ENCODE measurements at places on chromosomes 2 and 18. TPM values are rescaled to one million over a fixed set of nuclear protein-coding genes. Genes with fewer than 3 reads are reported as not detected.
A peak's percentile ranks its signal among the peaks of the same experiment; 100 is the strongest.

DNA sequence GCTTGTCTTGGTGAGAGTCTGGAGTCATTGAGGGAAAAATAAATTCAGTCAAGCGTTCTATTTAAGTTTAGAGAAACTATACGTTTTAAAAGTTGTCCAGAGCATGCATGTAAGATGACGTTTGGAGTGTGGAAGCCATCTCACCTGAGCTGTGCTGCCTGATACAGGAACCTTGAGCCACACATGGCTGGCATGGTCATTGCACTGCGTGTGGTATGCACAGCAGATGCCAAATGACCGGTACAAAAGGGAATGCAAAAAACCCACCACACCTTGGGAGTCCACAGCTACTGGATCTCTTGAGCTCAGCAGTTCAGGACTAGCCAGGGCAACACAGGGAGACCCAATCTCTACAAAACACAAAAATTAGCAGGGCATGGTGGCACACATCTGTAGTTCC is 4.3 kb downstream of the MZT2B start:
- peaks cover 15% of the 10 kb centered on the region for H3K4me1 ChIP-seq
- no peaks in the 10 kb centered on the region for H3K27me3 ChIP-seq
- H3K4me3 ChIP-seq = no peak overlapping the region
- H3K36me3 ChIP-seq = no peaks in the 10 kb centered on the region

DNA sequence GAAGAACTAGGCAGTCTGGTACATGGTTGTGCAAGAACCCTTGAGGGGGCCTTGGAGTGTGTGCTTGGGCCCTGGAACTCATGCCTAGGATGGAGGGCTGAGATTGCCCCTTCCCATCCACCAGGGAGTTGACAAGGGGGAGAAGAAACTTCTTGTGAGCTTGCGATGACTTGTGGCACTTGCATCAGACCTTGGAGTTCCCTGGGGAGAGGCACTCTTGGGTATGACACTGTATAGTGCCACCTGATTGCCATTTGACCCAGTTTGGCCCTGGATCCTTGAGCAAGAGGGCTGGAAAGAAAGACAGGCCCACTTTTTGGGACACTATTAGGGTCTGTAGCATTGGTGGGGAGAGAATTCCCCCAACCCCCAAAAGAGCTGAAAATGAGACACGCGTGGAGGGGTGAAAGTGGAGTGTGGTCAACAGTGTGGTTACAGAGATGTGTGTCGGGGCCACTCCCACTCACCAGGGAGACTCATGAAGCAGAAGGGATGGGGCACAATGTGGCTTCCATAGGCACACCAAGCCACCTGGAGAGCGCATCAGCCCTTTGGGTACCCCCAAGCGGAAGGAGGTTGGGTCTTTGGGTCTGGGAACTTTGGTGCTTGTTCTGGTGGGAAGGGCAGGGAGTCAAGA is 101.3 kb downstream of the MSH2 start:
- H3K4me3 ChIP-seq = no peak overlapping the region
- H3K27me3 ChIP-seq = no peaks in the 10 kb centered on the region
- no peaks in the 10 kb centered on the region for H3K36me3 ChIP-seq
- no peak overlapping the region for H3K27ac ChIP-seq

DNA sequence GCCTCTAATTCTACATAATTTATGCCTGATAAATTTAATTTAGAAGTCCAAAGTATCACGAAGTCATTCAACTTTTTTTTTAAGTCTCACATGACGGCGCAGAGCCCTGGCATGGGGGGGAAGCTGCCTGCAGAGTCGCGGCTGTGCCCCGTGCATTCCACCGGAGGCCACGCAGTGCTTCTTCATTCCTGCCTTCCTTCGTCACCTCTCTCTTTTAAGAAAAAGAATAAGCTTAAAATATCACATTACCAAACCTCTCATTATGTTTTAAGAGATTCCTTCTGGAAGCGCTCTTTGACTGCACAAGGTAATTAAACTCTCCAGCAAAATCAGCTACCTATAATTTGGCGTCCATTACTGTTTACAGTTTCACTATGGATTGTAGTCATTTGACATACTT is 20.3 kb upstream of the KIDINS220 start:
- H3K27me3 ChIP-seq = no peaks in the 10 kb centered on the region
- H3K4me3 ChIP-seq = no peak overlapping the region
- H3K36me3 ChIP-seq = peaks cover 4% of the 10 kb centered on the region

GRCh38 chr18:58863539-58864145 is 1.0 kb upstream of the ZNF532 start:
- H3K27ac ChIP-seq = peak overlapping the region; percentile 81
- H3K36me3 ChIP-seq = peaks cover 9% of the 10 kb centered on the region
- H3K27me3 ChIP-seq = no peaks in the 10 kb centered on the region
- H3K4me3 ChIP-seq = peak overlapping the region; percentile 60
- peaks cover 89% of the 10 kb centered on the region for H3K4me1 ChIP-seq

DNA sequence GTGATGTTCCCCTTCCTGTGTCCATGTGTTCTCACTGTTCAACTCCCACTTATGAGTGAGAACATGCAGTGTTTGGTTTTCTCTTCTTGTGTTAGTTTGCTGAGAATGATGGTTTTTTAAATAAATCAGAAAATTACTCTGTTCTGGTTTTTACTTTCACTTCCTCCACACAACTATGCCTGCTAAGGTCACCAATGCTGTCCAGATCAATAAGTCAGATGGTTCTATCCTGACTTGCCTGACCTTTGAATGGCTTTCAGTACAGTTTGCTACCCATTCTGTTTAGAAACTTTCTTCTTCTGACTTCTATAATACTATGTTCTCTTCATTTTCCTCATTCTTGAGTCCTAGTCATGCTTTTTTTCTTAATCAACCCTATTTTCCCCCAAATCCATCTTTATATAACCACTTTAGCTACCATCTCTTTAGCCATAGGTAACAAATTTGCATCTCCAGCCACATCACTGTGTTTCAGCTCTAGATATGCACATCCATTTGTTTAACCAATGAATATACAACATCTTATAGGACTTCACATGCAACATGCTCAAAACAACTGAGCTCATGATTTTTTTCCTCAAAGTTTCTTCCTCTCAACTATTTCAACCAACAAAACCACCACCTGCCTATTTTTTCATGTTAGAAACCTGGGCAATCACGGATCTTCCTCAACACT is 58.8 kb upstream of the SLC38A11 start:
- H3K27ac ChIP-seq = no peak overlapping the region
- no peak for DNase-seq
- no peak overlapping the region for H3K4me3 ChIP-seq
- no peaks in the 10 kb centered on the region for H3K27me3 ChIP-seq
- no peaks in the 10 kb centered on the region for H3K36me3 ChIP-seq
- H3K4me1 ChIP-seq = no peaks in the 10 kb centered on the region

GRCh38 chr2:75527676-75528075 is 33.1 kb downstream of the EVA1A start:
- no peaks in the 10 kb centered on the region for H3K27me3 ChIP-seq
- no peaks in the 10 kb centered on the region for H3K36me3 ChIP-seq
- no peaks in the 10 kb centered on the region for H3K4me1 ChIP-seq
- H3K27ac ChIP-seq = no peak overlapping the region
- no peak for DNase-seq
- no peak overlapping the region for H3K4me3 ChIP-seq

- no peaks in the 10 kb centered on the region for H3K36me3 ChIP-seq
- H3K27ac ChIP-seq = no peak overlapping the region
- no peaks in the 10 kb centered on the region for H3K4me1 ChIP-seq
- H3K27me3 ChIP-seq = no peaks in the 10 kb centered on the region
- no peak overlapping the region for H3K4me3 ChIP-seq
- DNase-seq = no peak
These were observed 305.4 kb upstream of the RAB6C start for GRCh38 chr2:129673847-129674711.

GRCh38 chr2:24543252-24543651 is 52.2 kb downstream of the NCOA1 start:
- H3K36me3 ChIP-seq = no peaks in the 10 kb centered on the region
- no peaks in the 10 kb centered on the region for H3K4me1 ChIP-seq
- no peak overlapping the region for H3K4me3 ChIP-seq
- H3K27ac ChIP-seq = no peak overlapping the region

DNA sequence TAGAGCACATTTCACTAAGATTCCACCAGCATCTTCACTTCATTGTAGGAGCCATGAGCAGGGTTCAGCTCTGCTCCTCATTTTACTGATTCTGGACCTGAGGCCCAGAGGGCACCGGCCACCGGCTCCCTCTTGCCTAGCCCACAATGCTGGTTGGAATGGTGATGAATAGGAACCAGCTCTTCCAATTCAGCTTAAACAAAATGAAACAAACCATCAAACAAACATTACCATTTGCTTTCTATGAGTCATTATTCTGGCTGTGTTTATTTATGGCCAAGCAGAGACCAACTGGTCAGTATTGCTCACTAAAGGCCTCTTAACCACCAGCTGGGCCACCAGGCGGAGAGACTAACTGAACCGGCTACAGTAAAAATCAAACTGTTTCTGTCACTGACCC is 176.7 kb downstream of the MTX2 start:
- no peaks in the 10 kb centered on the region for H3K4me1 ChIP-seq
- H3K27me3 ChIP-seq = no peaks in the 10 kb centered on the region
- H3K4me3 ChIP-seq = no peak overlapping the region
- H3K27ac ChIP-seq = no peak overlapping the region
- no peak for DNase-seq
- no peaks in the 10 kb centered on the region for H3K36me3 ChIP-seq

- H3K27me3 ChIP-seq = no peaks in the 10 kb centered on the region
- no peak overlapping the region for H3K27ac ChIP-seq
- no peak overlapping the region for H3K4me3 ChIP-seq
- no peaks in the 10 kb centered on the region for H3K36me3 ChIP-seq
- H3K4me1 ChIP-seq = no peaks in the 10 kb centered on the region
These were observed 56.6 kb upstream of the SLC1A4 start for GRCh38 chr2:64932371-64933216.

DNA sequence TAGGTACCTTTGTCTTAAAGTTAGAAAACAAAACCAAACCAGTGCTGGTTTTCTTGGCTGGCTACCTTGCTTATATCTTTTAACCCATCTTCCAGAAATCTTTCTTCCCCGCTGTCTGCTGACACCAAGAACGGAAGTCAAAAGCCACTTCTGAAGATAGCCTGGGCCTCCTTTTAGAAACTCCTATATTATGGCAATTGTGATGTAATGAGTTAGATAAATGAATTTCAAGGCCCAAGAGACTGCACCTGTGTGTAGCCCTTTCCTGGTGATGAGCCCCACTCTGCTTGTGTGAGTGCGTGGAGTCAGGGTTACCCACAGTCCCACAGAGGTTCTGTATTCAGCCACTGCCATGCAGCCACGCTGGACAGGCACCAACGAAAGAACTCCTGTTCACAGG is 60.7 kb downstream of the ARMC9 start:
- H3K27me3 ChIP-seq = no peaks in the 10 kb centered on the region
- no peak for DNase-seq
- peaks cover 78% of the 10 kb centered on the region for H3K36me3 ChIP-seq

GRCh38 chr2:85754313-85755095 is 713 bp downstream of the ATOH8 start:
- peak; percentile 82 for DNase-seq
- H3K27me3 ChIP-seq = peaks cover 52% of the 10 kb centered on the region
- peak overlapping the region; percentile 92 for H3K4me3 ChIP-seq
- peaks cover 95% of the 10 kb centered on the region for H3K4me1 ChIP-seq
- peak overlapping the region; percentile 74 for H3K27ac ChIP-seq

GRCh38 chr18:45589356-45590035 is 25.8 kb upstream of the SLC14A2 start:
- no peaks in the 10 kb centered on the region for H3K36me3 ChIP-seq
- no peaks in the 10 kb centered on the region for H3K27me3 ChIP-seq
- DNase-seq = no peak
- no peaks in the 10 kb centered on the region for H3K4me1 ChIP-seq

DNA sequence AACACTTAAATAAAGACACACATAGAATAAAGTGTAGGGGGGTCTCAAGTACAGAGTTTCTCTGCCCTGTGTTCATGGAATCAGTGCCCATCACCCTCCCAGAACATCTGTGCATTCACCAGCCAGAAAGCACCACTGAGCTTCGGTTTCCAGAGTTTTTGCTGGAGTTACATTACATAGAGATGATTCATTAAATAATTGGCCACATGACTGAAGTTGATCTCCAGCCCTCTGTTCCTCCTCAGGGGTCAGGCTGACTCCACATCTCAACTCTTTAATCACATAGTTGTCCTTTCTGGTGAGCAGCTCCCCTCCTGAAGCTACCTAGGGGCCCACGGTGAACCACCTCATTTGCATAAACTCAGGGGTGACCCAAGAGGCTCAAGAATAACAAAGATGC is 129.8 kb downstream of the METTL4 start:
- H3K36me3 ChIP-seq = no peaks in the 10 kb centered on the region
- no peaks in the 10 kb centered on the region for H3K4me1 ChIP-seq
- no peak overlapping the region for H3K27ac ChIP-seq
- no peaks in the 10 kb centered on the region for H3K27me3 ChIP-seq

Gene KATNAL2
- total RNA-seq = 3.7 TPM

Gene TANC1
- total RNA-seq = 43.8 TPM

Gene ARHGEF4
- not detected for total RNA-seq

Gene NEU4
- total RNA-seq = not detected

Gene KIF1A
- 1.2 TPM for total RNA-seq

Gene DCDC2C
- not detected for total RNA-seq

Gene FRZB
- 5.8 TPM for total RNA-seq

Gene PLEKHH2
- 64.3 TPM for total RNA-seq
